ENCODE measurements at places on chromosomes 6 and 20.

GRCh38 chr6:133827766-133828165 is 61.1 kb upstream of the TCF21 start:
- no peak for DNase-seq

GRCh38 chr6:27579973-27580372 is 107.1 kb upstream of the ZNF184 start:
- no peak for DNase-seq

GRCh38 chr6:151110576-151110905 is 129.2 kb upstream of the AKAP12 start:
- DNase-seq = no peak

GRCh38 chr6:93327857-93328256 is 91.5 kb downstream of the EPHA7 start:
- no peak for DNase-seq

DNA sequence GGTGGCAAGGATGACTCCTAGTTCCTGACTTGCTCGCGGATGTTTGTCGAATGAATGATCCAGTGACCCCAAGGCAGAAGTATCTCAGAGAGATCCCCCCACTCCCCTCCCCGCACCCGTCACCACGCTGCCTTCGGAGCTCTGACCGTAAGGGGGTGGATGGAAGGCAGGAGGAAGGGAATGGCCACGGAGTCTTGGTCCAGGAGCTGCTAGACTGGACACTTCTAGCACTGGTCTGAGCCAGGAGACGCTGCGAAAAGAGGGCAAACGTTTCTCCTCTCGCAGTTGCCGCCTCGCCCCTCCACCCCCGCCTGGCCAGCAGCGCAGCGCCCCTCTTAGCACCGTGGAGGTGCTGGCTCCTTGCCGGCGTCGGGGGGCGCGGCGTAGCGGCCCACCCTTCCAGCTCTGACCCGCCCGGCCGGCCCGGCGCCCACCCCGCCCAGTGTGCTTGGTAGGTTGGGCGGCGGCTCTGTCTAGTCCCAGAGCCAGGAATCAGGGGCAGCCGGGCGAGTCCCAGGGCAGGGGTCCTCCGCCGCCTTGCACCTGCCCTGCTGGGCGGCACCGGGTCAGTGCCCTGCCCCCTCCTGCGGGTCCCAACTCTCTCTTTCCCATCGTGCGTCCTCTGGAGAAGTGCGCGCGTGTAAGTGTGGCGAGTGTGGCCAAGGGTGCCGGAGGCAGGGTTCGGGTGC is 2.4 kb upstream of the DBNDD2 start:
- peak; percentile 8 for DNase-seq

GRCh38 chr6:17994019-17994418 is 6.6 kb upstream of the KIF13A start:
- peak; percentile 59 for DNase-seq

DNA sequence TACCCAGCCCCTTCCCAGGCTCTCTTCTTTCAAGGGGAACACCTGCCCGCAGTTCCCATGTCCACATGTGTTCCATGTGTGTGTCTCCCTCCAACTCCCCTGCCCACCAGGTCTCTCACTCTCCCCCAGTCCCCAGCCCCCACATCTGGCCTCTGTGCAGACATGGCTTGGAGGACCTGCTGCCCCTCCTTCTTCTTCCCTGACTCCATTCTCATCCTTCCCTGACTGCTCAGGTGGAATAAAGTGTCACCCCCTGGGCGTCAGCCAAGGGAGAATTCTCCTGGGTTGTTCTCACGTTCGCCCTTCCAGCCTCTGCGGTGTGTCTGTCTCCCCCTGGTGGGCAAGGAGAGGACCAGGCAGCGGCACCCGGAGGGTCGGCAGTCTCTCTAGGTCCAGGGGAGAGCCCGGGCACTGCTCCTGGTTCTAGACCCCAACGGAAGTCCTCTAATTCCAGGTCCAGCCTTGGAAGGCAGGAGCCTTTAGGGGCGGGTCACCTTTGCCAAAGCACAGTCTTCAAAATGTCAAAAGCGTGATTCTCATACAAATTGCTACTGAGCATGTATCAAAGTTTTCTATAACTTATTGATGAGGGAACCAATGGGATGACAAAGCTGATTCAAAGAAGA is 50.5 kb downstream of the EBF4 start:
- peak; percentile 47 for DNase-seq

- DNase-seq = peak; percentile 40
Measured at GRCh38 chr6:13992417-13993055, 67.8 kb downstream of the RNF182 start.

DNA sequence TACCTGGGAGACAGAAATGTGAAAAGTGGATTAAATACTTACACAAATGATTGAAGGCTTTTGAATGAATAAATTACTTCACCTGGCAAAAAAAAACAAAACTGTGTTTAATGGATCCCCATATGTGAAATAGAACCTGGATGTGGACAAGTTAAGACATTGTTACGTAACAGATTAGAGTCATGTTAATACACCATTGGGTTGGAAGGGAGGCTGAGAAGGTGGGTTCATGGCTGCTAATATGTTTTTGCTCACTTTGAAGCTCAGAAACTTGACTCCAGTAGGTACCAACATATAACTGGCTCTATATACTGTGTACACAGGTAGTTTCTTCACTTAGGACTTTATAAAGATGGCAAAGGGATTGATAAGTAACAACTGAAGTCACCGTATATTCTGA is 21.4 kb upstream of the TENT5A start:
- no peak for DNase-seq

DNA sequence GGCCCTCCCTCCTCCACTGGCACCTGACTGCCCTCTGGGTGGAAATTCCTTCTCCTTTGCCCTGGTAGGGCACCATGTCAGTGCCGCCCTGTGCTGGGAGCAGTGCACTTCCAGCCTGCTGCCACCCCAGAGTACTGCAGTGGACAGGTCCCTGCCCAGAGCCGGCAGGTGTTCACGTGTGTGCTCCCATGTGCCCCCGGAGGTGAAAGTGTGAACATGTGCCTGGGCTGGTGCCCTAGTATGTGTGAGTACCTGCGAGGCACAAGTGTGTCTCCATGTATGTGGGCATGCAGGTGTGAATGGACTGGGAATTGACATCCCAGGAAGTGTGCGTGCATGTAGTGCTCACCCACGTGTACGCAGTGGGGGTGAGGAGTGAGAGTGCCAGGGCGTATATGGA is 29.4 kb downstream of the SDCBP2 start:
- no peak for DNase-seq

- peak; percentile 25 for DNase-seq
Measured at GRCh38 chr6:155779456-155779855, 323.8 kb upstream of the NOX3 start.

DNA sequence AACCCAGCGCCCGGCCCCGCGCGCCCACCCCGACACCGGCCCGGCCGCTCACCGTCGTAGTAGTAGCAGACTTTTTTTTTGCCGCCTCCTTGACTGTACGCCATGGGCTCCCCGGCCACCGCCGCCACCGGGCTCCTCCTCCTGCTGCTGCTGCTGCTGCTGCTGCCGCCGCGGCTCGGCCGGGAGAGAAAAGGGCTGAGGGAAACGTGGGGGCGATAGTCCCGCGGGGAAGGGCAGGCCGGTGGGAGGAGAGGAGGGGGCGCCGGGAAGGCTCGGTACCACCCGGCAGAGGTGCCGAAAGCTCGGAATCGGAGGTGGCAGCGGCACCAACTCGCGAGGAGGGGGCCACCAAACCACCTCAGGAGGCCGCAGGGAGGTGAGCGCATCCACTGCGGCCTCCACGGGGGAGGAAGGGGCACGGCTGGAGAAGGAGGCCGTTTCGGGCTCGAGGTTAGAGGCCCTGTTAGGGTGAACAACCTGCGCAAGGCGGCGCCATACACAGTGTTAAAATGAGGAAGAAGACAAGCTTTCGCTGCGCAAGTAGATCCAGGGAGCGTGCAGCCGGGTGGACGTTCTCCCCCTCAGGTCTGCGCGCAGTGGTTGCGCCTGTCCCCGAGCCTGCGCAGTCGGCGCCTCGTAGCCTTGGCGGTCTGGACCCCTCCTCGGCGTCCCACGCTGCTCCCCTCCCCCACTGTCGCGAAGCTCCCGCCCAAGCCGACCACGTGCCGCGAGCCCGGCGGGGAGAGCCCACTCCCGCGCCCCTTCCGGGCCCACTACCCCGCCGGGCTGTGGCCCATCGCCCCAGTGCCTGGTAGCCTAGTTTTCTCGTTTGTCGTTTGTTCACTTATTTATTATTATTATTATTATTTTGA is at the start of gene HDAC2:
HDAC2 (minus strand) TSS at position 344 of the 872 bp plus-strand sequence; CDS start at position 104, 240 bp downstream.
- peak; percentile 76 for DNase-seq

DNA sequence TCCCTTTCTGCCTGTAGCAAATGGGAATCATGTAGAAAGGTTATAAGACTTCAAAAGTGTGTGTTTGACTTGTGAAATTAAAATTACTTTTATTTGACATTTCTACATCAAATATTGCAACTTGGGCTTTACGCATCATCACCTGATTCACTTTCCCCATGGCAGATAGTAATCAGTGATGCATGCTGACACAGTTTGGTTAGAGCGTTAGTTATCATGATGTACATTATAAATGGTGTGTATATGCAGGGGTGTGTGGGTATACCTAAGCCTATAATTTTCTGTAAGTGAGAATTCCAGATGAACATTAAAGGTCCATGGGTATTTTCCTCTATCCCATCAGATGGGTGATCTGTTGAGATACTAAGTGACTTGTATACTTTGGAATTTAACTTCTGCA is 141.5 kb downstream of the KLHL32 start:
- no peak for DNase-seq

GRCh38 chr20:20092827-20093226 is 40.5 kb downstream of the CFAP61 start:
- DNase-seq = no peak

GRCh38 chr6:105431226-105431625 is 28.3 kb upstream of the PREP start:
- DNase-seq = peak; percentile 82

DNA sequence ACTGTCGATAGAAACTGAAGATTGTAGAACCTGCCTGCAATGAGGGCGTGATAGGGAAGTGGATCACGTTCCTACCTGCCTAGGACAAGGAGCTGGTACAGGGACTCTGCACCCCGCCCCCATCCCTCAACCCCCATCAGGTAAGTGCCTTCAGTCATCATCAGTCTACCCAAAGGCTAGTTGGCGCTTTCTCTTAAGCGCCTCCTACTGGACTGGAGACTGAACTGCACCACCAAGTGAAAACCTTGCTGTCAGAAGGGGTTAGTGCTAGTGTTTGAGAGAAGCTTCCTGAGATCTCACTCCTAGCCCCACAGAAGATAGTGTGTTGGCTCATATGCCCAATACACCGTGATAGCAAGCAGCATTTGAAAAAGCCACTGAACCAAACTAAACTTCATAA is 706.5 kb upstream of the MAN1A1 start:
- no peak for DNase-seq
